Liver (tissue), 10 donors: ENCODE measurements at places on chromosomes 7 and 10. TPM values are rescaled to one million over a fixed set of nuclear protein-coding genes. Genes with fewer than 3 reads are reported as not detected.

Gene PRPS1L1
- total RNA-seq: not detected

Gene ZNF92
- total RNA-seq: 3.2 TPM

GRCh38 chr7:50287129-50287528 is 17.4 kb upstream of the IKZF1 start:
- DNase-seq: no peak

DNA sequence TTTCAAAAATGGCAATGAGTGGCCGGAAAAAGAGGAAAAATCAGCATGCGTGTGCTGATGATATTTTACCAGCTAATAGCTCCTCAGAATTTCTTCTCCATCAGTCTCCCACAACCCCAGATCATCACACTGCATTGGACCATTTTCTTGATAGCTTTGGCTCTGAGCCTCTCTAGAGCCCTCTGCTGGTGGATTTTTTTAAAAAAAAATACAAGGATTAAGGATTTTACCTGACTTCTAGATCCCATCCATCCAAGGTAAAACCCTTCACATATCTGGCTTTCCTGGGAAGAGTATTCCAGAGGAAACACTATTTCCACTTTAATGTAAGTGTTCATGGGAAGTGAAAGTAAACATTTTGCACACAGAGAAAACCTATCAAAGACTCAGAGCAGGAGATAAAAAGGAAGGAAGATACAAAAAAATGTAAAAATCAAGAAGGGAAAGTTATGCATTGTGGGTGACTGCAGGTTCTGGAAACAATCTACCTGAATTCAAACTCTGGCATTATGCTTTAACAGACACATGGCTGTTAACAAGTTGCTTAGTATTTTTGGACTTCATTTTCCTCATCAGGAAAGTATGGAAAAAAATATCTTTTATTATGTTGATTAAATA is 380.9 kb downstream of the LRRTM3 start:
- DNase-seq: no peak

GRCh38 chr7:14842523-14842922 is 60.0 kb downstream of the DGKB start:
- no peak for DNase-seq
